ENCODE measurements at places on chromosomes 5 and 9.

DNA sequence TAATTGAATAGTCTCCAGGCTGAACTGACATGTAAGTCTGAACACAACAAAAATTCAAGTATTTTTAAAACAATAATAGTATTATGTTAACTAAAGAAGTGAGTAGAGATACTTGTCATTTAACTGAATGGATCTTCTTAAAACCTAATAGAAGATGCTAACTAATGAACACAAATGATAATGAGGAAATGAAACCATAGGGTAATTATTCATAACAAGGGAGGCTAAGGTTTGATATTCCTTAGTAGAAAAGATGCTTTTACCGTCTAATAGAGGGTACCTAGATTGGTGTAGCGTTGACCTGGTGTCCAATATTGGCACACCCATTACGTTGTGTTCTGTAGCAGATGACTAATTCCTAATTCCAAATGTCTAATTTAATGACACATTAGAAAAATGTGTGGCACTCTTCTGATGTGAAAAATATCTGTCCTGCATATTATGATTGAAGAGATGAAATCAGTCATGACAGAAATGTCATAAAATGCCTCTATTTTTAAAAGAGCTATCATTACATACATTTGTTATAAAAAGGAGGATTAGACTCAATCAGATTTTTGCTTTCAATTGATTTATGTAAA lies 14.9 kb upstream of the DAB2 start:
- no peak for DNase-seq

GRCh38 chr5:41256400-41256799 lies 43.1 kb upstream of the C6 start:
- no peak for DNase-seq

GRCh38 chr9:33737811-33738606 lies 57.4 kb upstream of the PRSS3 start:
- DNase-seq = peak; percentile 2

GRCh38 chr5:150001660-150002486 lies 1.3 kb downstream of the HMGXB3 start:
- peak; percentile 11 for DNase-seq

DNA sequence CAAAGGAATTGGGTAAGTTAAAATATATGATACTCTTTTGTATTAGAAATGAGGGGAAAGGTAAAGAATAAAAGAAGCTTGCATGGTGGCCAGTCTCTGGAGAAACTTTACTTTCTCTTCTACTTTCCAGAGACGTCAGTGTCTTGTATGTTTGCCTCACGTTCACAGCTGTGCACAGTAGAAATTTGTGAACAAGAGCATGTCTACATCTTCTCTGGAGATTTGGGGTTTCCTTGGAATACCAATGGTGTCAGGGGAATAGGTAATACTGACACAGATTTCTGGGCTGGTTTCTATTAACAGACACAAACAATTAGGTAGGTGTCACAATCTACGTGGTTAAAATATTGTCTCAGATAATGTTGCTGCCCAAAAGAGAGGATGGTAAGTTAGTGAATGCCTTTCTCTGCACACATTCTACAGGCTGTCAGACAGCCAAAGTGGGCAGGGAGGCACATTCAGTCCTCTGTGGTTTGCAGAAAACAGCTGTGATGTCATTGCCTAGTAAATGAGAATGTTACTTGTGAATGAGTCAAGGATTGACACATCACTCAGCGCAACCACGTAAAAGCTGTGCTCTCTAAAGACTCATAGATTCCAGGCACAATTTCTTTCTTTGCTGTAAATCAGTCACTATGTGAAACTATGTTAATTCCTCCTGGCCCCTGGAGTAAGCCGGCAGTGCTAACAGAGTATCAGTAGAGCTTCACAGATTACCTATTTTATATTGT lies 397.1 kb downstream of the MAN2A1 start:
- peak; percentile 36 for DNase-seq

GRCh38 chr9:133420392-133420827 lies 1.8 kb upstream of the ADAMTS13 start:
- DNase-seq = no peak

GRCh38 chr5:10904862-10905432 lies 143.9 kb upstream of the DAP start:
- no peak for DNase-seq

GRCh38 chr5:19099195-19099594 lies 888.8 kb downstream of the CDH18 start:
- no peak for DNase-seq

DNA sequence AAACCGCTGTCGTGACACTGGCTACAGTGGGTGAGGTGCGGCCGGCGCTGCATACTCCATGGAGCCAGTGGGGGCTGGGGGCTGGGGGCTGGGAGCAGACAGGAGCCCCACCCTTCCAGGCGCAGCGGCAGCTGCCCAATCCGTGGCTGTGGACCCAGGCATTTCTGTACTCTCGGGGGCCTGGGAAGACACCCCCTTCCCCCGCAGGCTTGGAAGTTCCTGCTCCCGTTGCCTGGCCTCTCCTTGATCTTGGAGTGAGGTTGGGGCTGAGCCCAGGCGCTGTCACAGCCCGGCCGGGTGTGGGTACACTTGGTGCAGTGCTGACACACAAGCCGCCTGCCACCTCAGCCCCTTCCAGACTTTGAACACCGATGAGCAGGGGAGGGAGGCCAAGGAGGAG lies 27.7 kb upstream of the GGTA1 start:
- DNase-seq = no peak

DNA sequence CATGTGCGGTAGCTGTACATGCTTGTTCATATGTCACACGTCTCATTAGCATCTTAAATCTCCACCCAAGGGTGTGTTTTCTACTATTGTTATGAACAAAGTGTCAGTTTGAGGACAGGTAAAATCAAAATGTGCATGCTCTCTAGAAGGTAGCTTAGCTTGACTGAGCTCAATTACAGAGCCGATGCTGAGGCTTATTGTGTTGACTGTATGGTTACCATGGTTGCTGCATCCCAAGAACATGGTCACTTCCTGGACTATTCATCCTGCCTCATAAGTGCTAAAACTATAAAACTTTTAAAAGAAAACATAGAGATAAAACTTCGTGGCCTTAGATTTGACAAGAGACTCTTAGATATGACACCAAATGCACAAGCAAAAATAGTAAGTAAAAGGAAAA lies 426.1 kb upstream of the CTNND2 start:
- DNase-seq = no peak

DNA sequence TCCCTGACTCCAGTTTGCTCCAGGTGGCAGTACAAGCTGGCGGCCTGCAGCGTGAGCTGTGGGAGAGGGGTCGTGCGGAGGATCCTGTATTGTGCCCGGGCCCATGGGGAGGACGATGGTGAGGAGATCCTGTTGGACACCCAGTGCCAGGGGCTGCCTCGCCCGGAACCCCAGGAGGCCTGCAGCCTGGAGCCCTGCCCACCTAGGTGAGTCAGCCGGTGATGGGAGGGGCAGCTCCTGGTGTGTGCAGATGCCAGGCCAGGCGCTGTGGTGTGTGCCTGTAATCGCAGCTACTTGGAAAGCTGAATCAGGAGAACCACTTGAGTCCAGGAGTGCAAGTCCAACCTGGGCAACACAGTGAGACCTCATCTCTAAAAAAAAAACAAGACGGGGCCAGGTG lies 10.0 kb upstream of the CACFD1 start:
- DNase-seq = no peak

DNA sequence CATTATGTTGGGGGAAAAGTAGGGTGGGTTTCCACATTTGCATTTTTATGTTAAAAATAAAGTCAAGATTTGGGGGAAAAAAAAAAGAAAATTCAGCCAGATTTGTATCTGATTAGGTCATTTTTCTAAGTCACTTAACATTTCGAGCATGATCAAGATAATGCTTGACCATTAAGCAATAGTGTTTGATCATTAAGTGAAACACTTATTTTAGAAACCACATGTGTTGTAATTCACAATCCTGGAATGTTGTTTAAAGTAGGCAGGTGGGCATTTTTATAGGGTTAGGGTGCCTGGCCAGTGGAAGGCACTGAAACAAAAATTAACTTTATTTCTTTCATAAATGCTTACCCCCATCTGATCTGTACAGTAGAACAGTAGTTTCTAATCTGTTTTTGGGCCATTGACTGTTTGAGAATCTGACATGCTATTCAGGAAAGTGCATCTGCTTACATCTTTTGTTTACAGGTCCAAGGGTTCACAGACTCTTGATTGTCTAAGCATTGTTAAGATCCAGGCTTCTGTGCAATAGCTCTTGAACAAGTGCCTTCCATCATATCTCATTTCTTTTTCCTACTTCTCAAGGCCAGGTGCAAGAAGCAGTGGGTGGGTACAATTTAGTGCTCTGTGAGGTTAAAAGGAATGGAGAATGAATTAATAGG lies 9.1 kb downstream of the ZCCHC9 start:
- DNase-seq = no peak

- no peak for DNase-seq
These were observed 206.7 kb downstream of the SLC12A2 start for GRCh38 chr5:128290152-128290858.

GRCh38 chr9:98861781-98862504 lies 54.5 kb downstream of the GALNT12 start:
- no peak for DNase-seq

DNA sequence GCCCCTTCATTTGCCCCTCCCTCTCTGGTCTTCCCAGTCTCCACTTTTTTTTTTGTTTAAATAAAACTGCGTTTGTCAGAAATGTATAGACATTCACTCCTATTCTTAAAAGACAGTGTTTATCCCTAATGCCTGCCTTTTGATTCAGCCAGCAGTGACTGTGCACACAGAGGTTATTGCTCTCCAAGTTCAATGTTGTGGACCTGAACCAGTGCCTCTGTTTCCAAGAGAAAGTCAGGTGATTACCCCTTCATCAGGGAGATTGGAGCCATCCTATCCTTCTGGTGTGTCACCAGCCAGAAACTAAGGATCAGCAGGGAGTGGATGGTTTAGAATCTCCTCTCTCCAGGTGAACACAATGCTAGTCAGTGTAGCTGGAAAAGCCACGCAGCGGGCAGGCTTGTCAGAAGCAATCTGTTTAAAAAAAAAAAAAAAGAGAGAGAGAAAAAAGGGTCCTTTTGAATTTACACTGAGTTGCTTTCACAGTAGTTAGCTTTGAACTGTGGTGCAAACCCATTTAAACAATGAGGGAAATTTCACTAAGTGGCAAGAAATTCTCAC lies 167.5 kb upstream of the DMRT1 start:
- DNase-seq = peak; percentile 40

DNA sequence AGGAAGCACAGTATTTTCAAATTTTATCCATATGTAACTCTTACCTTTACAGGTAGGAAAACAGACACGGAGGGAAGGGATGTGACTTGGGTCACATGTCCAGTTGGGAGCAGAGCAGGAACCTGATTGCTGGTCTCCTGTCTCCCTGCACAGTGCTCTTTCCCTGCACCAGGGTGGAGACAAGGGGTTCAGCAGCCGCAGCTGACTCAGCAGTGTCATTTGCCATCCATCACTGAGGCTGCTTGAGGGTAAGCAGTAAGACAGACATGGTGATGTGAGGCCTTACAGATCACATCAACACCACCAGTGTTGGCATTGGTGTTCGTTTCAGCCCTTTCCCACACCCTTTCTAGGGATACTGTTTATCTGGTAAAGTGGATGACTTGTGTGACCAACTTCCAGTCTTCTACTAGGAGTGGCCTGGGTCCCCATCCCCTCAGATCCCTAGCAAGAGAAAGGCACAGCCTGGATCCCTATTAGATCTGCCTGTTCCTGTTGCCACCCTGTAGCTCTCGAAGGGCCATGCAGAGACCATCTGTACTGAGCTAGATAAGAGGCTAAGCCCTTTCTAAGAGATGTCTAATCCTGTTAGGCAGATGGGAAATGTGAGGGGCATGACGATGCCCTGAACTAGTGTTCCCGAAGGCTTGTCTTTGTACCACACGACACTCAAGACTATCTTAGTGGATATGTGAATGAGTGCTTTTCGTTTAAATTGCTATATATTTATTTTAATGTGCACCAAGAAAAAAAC lies 29.1 kb downstream of the FRMPD1 start:
- no peak for DNase-seq

GRCh38 chr9:98219794-98220370 lies 27.4 kb upstream of the CORO2A start:
- DNase-seq = no peak

- peak; percentile 12 for DNase-seq
These were observed 79.3 kb upstream of the MAP3K1 start for GRCh38 chr5:56735849-56736641.

DNA sequence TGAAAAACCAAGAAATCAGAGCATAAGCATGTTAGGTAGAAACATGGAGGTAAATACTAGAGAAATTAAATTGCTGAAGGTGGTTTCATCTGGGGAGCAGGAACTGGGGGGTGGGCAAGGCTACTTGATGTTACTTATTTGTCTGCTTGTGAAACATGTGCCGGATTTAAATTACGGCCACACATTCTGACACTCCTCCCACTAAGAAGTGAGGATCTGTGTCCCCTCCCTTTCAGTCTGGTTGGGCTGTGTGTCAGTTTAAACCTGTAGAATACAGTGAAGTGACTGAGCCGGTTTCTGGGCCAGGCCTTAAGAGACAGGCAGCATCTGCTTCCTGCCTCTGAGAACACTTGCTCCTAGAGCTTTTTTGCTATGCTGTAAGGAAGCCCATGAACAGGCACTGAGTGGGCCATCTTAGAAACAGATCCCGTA lies 2.3 kb upstream of the IARS1 start:
- DNase-seq = no peak

- peak; percentile 60 for DNase-seq
These were observed 1.5 kb downstream of the LRRTM2 start for GRCh38 chr5:138873466-138874221.

DNA sequence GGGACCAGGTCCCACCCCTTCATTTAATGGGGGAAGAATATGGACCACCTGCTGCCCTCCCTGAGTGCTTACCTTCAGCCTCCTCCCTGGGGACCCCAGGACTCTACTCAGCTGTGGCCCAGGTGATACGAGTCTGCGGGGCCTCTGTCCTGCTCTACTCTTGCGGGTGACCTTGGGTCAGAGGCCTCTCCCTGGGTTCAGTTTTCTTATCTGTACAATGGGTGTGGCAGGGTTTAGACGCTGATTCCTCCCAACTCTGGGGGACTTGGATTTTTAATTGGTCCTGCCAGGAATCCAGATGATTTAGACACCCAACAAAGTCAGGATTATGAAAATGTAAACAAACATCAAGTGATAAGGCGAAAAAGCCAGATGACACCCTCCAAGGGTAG lies 25.0 kb downstream of the FAM163B start:
- no peak for DNase-seq

- no peak for DNase-seq
These were observed 16.9 kb downstream of the TLE4 start for GRCh38 chr9:79588488-79589223.

DNA sequence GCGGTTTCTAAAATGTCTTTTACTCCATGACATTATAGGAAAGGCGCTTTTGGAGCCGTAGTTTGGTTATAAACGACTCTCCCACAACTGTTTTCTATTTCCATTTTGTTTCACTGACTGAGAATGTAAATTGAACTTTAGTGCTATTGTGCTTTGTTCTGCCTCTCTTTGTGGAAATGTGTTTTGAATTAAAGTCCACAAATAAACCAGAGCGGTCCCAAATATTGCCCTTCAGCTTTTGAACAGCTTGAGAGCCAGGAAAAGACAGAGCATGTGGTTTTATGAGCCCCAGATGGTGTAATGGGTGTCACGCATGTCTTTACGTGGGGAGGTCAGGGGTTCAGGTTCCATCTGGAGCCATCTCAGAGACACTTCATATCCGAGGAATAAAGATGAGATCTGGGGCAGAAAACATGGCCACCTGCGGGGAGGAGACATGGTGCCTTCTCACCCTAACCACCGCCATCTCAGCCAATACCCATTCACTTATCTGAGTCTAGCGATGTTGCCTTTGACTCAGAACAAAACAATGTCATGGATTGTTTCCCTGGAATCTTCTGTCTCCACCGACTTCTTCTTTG lies 42.5 kb upstream of the ROR2 start:
- DNase-seq = no peak

GRCh38 chr9:19286634-19287188 lies 56.2 kb downstream of the DENND4C start:
- no peak for DNase-seq

GRCh38 chr5:3896098-3896497 lies 300.5 kb downstream of the IRX1 start:
- DNase-seq = no peak
